Neuronal stem cell (in vitro differentiated cells): ENCODE measurements at places on chromosomes 3 and 15.

- no peak for DNase-seq
These were observed 802 bp upstream of the NECTIN3 start for GRCh38 chr3:111070772-111071256.

DNA sequence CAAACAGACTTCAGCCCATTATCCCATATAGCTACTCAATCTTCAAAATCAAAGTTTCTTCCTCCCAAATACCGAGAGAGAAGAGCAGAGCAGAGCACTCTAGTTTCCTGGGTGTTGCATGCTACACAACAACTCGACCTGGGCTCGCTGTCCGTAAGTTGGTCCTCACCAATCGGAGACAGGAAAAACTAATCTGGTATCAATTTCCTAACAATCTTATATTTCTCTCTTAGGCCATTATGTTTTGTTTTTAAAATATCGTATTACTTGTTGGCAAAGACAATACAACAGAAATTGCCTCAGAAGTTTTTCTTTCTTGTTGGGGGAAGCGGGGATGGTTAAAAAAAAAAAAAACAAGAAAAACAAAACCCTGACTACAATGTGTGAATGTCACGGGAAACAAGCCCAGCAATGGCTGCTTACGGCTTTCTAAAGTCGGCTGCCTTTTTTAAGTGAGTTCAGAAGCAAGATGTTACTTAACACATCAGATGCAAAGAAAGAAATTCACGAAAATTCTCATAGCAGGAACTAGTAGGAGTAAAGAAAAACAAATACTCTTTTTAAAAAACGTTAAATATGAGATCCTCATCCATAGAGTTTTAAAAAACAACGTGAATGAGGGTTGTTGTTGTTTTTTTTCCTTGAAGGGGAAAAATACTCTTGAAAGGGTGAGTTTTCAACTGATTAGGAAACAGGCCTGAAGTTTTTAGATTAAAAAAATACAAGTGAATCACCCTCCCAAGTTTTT is 1.9 kb downstream of the VGLL4 start:
- DNase-seq = no peak

GRCh38 chr3:43025423-43025822 is 46.3 kb downstream of the GASK1A start:
- peak; percentile 29 for DNase-seq

- no peak for DNase-seq
These were observed 17.4 kb upstream of the COL8A1 start for GRCh38 chr3:99620976-99621375.

- no peak for DNase-seq
These were observed 498.1 kb upstream of the RGMA start for GRCh38 chr15:93587059-93587521.

- DNase-seq = no peak
These were observed 244.4 kb downstream of the UACA start for GRCh38 chr15:70519004-70519365.

DNA sequence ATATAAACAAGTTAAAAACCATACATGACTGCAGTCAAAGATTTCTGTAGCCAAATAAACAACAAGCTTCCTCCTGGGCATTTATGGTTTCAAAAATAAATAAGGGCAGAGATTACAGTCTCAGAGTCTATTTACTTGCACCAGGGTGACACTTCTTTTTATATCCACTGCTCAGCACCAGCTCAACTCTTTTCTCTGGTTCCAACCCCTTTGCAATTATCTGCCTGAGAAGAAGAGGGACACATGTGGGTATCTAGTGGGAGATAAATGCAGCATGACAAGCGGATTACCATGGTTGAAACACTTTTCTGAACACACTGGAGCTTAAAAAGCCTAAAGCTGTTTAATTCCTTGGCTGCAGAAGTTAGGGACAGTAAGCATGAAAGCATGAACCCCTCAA is 311.5 kb downstream of the CNTN3 start:
- DNase-seq = no peak

GRCh38 chr3:160911411-160911810 is 155.4 kb downstream of the PPM1L start:
- DNase-seq = no peak

- no peak for DNase-seq
These were observed 11.8 kb downstream of the CACNA2D3 start for GRCh38 chr3:54134155-54134554.

DNA sequence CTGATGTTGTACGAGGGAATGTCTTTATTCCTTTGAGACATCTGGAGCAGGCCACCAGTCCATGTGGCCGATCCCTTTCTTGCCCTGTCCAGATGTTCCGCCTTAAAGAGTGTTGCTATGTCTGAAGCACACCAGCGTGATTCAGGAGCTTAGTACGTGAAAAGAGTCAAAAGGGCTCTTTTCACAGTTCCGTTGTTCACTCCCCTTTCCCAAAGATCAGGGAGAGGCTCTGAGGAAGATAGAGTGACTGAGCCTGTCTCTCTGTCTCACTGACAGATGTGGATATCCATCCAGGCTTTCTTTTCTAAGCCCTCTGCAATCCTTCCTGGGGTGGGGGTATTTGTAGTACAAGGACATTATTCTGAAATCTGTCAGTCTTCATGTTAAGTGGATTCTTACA is 262.5 kb upstream of the LRTM1 start:
- DNase-seq = no peak

GRCh38 chr3:130895690-130896488 is 2.0 kb downstream of the ATP2C1 start:
- no peak for DNase-seq

GRCh38 chr15:93730724-93731123 is 500.6 kb upstream of the MCTP2 start:
- no peak for DNase-seq

- no peak for DNase-seq
These were observed 83.6 kb upstream of the GSK3B start for GRCh38 chr3:120177707-120178306.

- DNase-seq = no peak
These were observed 150.6 kb downstream of the ADAMTS17 start for GRCh38 chr15:100191161-100191560.

DNA sequence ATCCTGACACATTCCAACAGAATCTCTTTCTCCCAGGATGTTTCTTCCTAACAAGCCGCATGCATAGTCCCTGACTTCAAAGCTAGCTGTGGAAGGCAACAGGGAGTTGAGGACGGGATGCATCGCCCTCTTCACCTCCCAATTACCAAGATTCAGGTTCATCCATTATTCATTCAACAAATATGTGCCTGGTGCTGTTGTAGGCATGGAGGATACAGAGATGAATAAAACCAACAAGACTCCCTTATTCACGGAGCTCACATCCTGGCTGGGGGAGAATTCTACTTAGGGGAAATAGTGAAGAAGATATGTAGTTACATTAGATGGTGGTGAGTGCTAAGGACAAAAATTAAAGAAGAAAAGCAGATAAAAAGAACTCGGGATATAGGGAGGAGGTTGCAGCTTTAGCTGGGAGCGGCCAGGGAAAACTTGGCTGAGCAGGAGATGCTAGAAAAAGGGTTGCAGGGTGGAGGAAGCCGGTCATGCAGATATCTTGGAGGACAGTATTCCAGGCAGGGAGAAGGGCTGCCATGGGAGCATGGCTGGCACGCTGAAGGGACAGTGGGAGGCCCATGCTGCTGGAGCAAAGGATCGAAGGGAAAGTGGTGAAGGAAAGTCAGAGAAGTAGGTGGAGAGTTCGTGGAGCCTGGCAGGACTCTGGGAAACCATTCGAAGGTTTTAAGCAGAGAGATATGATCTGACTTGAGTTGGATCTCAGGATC is 5.0 kb downstream of the ITGB5 start:
- DNase-seq = no peak

- no peak for DNase-seq
These were observed 235.0 kb upstream of the KBTBD8 start for GRCh38 chr3:66762916-66763693.

GRCh38 chr15:89155656-89156055 is 65.7 kb downstream of the RLBP1 start:
- no peak for DNase-seq
